Gastrocnemius medialis (tissue), 4 donors: ENCODE measurements at places on chromosomes 2 and 18.

GRCh38 chr2:217471319-217471718, 531.5 kb downstream of the TNS1 start:
- peaks cover 3% of the 10 kb centered on the region for H3K4me1 ChIP-seq
- H3K36me3 ChIP-seq = no peaks in the 10 kb centered on the region
- no peak for DNase-seq
- H3K27me3 ChIP-seq = no peaks in the 10 kb centered on the region

GRCh38 chr18:36108196-36108595, 20.9 kb downstream of the SLC39A6 start:
- H3K4me3 ChIP-seq = no peak overlapping the region
- H3K27me3 ChIP-seq = no peaks in the 10 kb centered on the region
- no peak for DNase-seq
- no peaks in the 10 kb centered on the region for H3K4me1 ChIP-seq

DNA sequence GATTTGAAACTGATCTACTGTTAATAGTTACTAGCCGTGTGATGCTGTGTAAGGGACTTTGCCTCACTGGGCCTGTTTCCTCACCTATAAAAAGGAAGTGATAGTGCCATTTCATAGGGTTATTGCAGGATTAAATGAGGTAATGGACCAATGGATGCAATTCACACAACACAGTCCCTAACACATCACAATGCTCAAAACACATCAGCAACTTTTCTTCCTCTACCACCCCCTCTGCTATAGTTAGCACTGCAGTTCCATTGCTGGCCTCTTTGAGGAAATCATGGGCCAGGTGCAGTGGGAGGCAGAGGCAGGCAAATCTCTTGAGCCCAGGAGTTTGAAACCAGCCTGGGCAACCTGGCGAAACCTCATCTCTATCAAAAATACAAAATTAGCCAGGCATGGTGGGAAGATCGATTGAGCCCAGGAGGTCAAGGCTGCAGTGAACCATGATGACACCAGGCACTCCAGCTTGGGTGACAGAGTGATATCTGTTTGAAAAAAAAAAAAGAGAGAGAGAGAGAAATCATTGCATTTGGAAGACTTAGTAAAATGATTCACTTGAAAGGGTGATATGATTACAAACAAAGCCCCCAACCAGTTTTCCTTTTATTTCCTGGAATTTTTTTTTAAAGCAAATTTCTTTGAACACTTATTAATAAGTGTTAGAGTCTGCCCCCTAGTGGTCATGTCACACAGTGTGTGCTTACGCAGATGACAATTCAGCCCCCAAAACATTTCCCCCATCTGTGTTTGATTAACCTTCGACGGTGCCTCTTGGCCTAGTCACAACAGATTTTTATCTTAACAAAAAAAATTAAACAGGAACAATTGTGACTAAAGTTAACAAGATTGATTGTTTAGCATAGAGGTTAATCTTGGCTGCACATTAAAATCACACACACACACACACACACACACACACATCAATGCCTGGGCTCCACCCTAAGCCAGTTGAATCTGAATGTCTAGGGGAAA, 88.6 kb upstream of the BCL11A start:
- H3K27me3 ChIP-seq = no peaks in the 10 kb centered on the region
- no peak for DNase-seq
- no peak overlapping the region for H3K27ac ChIP-seq
- H3K36me3 ChIP-seq = no peaks in the 10 kb centered on the region
- H3K4me1 ChIP-seq = peaks cover 14% of the 10 kb centered on the region

- H3K4me3 ChIP-seq = no peak overlapping the region
- no peaks in the 10 kb centered on the region for H3K27me3 ChIP-seq
- no peak for DNase-seq
- H3K4me1 ChIP-seq = no peaks in the 10 kb centered on the region
- H3K27ac ChIP-seq = no peak overlapping the region
Observed at GRCh38 chr2:41020358-41020757, 568.5 kb upstream of the SLC8A1 start.

DNA sequence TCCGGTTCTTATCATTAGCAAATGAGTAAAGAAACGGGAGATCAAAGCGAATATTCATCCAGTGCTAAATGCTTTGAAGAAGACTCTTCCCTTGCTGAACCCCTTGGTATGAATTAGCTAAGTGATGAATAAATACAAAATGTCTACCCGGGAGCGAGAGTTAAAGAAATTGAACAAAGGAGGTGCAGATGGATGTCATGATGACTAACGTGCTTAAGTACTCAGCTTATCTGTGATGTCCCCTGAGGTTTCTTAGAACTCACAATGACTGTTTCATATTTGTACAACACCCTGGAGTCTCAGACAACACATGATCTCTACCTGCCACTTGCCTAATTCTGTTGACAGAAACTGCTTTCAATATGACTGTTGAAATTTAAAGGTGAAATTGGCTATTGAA, 148.5 kb downstream of the TMEM200C start:
- H3K36me3 ChIP-seq = no peaks in the 10 kb centered on the region
- H3K4me3 ChIP-seq = no peak overlapping the region
- DNase-seq = no peak

DNA sequence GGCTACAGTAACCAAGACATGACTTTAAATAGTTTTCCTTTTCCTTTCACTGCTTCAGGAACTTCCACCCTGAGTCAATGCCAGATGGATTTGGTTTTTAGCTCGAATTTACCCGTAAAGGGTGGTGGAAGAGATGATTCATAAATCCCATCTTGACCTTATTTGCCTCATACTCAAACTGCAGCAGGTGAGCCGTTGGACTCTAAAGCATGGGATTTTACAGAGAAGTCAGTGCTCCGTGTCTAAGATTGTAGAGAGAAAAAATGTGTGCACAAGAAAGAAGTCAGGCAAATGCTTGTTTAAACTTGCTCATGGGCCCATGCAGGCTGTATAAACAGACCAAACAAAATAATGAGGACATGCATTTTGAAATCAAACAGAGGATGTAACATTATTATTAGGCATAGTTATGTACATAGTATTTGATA, 369.7 kb upstream of the TRIB2 start:
- no peak overlapping the region for H3K4me3 ChIP-seq
- no peaks in the 10 kb centered on the region for H3K36me3 ChIP-seq
- H3K27me3 ChIP-seq = no peaks in the 10 kb centered on the region
- no peak for DNase-seq
- no peaks in the 10 kb centered on the region for H3K4me1 ChIP-seq
- H3K27ac ChIP-seq = no peak overlapping the region

- H3K36me3 ChIP-seq = no peaks in the 10 kb centered on the region
- no peaks in the 10 kb centered on the region for H3K4me1 ChIP-seq
- no peaks in the 10 kb centered on the region for H3K27me3 ChIP-seq
- H3K27ac ChIP-seq = no peak overlapping the region
Observed at GRCh38 chr2:50963734-50964133, 68.2 kb downstream of the NRXN1 start.

- H3K27me3 ChIP-seq = no peaks in the 10 kb centered on the region
- no peak for DNase-seq
- no peaks in the 10 kb centered on the region for H3K4me1 ChIP-seq
- no peaks in the 10 kb centered on the region for H3K36me3 ChIP-seq
- no peak overlapping the region for H3K4me3 ChIP-seq
- no peak overlapping the region for H3K27ac ChIP-seq
Observed at GRCh38 chr18:616380-616995, 19.7 kb downstream of the CLUL1 start.

DNA sequence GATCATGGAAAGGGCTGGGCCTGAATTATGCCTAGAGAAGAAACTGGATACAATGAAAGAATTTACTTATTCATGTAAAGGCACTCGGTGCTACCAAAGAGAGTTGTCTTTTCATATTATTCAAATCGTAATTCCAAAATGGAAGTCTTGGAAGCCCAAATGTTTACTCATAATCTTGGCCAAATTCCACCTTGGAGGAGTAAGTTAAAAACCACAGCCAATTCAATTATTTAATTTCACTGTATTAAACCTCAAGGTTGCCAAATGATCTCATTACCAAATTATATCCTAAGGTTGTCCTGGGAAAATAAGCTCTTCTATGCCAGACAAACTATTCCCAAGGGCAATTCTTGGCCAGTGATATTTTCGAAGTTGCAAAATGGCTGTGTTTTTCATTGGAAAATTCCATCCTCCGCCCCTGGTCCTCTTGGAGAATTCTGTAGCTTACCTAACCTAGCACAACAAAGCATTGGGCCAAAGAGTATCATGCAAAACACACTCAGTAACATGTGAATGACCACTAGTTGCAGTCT, 11.1 kb upstream of the VPS4B start:
- DNase-seq = no peak
- no peaks in the 10 kb centered on the region for H3K4me1 ChIP-seq
- peak overlapping the region; percentile 26 for H3K27ac ChIP-seq
- no peaks in the 10 kb centered on the region for H3K36me3 ChIP-seq
- no peaks in the 10 kb centered on the region for H3K27me3 ChIP-seq
- H3K4me3 ChIP-seq = no peak overlapping the region

- peak overlapping the region; percentile 60 for H3K27ac ChIP-seq
- DNase-seq = peak; percentile 44
- H3K36me3 ChIP-seq = no peaks in the 10 kb centered on the region
- no peaks in the 10 kb centered on the region for H3K27me3 ChIP-seq
- peak overlapping the region; percentile 30 for H3K4me3 ChIP-seq
- H3K4me1 ChIP-seq = peaks cover 7% of the 10 kb centered on the region
Observed at GRCh38 chr2:1791685-1792435, 47.5 kb upstream of the PXDN start.
